HL-60 (cell line): ENCODE measurements at places on chromosomes 12 and 14.

- no peak for DNase-seq
Observed at GRCh38 chr14:101963656-101964296, 597 bp upstream of the DYNC1H1 start.

GRCh38 chr12:124512667-124513296 is 54.6 kb downstream of the NCOR2 start:
- no peak for DNase-seq

- DNase-seq = no peak
Observed at GRCh38 chr12:123049398-123050240, 69.1 kb downstream of the ARL6IP4 start.

DNA sequence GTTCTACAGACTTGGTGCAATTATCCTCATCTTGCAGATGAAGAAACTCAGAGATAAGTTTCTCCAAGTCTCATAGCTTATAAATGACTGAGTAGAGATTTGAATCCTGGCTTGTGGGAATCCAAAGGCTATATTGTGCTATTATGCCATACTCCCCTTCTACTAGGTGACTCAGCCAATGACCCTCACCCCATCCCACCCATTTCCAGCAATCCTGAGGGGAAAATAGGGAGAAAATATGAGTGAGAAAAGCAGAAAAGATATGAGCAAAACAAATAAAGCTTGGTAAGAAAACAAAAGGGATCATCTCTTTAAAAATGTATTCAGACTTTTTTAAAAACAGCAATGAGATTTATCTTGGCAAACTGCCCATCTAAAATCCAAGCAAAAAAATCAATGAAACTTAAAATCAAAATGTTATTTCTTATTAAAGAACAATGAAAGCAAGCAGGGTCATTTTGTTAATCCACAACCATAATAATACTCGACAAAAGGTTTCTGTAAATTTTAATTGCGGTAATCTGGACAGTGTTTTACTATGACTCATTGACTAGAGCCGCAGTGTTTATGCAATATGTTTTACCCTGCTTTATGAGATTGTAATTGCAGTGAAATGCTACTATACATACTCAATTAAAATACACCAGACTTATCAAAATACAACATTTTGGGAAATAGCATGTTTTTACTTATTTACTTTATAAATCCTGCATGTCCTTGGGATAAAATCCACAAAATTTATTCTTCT is 13.1 kb upstream of the LGR5 start:
- no peak for DNase-seq
